Activated naive CD4-positive, alpha-beta T cell treated with anti-CD3 and anti-CD28 coated beads, Interleukin-2, amount 50 U/mL, for 72 hours (primary cell): ENCODE measurements at places on chromosomes 6 and 20. TPM values are rescaled to one million over a fixed set of nuclear protein-coding genes. Genes with fewer than 3 reads are reported as not detected.

The TFAP2D gene
- not detected for total RNA-seq

The WFDC10B gene
- total RNA-seq, result not detected

The C20orf144 gene
- 0.43 TPM for total RNA-seq

The ADGB gene
- total RNA-seq, result not detected
